Effector CD4-positive, alpha-beta T cell (primary cell): ENCODE measurements at places on chromosomes 11 and 22.

- no peak for DNase-seq
Measured at GRCh38 chr22:46064228-46064965, 85.9 kb upstream of the PPARA start.

DNA sequence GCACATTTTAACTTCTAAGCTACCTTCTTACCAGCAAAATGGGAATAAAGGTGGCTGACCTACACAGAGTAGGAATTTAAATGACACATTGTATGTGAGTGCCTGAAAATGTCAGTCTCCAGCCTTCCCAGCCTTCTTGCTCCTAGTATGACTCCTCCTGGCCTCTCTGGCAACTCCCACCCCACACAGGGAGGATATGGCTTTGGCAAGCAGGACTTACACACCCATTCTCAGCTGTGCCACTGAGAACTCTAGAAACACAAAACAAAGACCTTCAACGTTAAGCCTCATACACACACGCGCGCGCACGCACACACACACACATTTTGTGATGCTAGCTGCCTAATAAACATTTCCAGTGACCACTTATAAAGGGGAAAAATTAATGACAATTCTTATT lies 65.8 kb downstream of the PACSIN2 start:
- DNase-seq, result no peak

GRCh38 chr22:19841641-19842392 lies 12.9 kb downstream of the GNB1L start:
- DNase-seq, result no peak

DNA sequence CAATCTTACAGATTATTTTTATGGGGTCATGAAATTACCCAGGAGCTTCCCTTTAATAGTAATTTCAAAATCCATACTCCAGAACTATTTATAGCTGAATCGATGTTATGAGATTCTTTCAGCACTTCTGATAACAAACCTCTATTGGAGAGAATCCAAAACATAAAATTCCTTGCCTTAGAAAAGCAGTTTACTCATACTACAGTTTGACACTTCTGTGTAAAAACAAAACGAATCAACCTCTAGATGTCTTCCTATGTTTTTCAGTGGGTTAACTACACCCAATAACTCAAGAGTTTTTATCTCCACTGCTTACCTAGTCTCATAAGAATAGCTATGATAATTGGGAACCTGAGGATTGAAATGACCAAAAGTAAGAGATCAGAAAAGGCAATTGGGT lies 35.6 kb downstream of the KIF18A start:
- no peak for DNase-seq

DNA sequence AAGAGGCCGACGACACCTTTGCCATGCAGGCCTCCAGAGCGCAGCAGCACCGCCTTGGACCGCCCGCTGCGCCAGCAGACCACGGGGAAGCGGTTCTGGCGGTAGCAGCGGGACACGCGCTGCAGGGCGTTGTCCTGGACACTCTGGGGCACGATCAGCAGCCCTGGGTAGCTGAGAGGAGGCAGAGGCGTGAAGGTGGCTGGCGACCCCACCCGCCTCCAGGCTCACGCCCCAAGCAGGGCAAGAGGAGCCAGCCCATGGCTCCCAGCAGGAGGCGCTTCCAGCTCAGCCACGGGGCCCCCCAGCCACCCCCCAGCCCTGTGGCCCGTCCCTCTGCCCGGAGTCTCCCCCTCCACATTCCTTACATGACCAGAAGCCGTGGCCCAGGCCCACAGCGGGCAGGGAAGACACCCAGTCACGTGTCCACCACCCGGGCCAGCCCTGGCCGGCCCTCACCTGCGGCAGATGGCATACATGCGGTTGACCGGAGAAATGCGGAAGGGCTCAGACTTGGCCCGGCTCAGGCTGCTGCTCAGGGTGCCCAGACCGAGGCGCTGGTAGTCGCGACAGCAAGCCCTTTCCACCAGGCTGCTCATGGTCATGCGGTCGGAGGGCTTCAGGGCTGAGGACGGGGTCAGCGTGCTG lies 15.2 kb downstream of the SBF1 start:
- no peak for DNase-seq

DNA sequence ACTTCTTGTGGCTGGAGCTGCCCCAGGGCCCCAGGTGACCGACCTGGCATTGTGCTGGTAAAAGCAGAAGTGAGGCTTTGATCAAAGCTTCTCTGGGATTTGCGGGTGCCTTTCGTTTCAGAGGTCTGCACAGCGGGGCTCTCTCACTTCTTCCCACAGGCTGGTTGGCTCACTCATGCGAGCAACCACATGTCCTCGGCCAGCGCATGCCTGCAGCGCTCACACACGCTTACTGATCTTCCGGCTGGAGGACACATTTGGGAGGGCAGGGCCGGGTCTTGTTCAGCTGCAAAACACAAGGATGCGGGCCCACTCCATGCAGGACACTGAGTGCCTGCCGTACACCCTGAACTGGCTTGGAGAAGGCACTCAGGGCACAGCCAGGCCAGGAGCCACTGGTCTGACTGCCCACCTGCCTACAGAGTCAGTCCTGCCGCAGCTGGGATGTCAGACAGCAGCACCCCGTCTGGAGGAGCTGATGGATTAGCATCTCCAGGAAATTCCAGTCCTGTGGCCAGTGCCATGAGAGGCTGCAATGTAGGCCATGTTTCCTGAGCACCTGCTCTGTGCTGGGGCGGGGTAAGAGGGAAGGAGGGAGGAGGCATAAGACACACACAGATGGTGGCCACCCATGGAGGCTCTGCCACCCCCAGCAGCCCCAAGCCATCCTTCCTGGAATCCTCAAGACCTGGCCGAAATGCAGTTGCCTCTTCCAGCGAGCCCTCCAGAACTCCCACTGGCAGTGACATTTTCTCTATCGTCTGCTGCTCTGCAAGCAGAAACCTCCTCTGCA lies 1383.2 kb downstream of the BRD1 start:
- DNase-seq, result no peak

DNA sequence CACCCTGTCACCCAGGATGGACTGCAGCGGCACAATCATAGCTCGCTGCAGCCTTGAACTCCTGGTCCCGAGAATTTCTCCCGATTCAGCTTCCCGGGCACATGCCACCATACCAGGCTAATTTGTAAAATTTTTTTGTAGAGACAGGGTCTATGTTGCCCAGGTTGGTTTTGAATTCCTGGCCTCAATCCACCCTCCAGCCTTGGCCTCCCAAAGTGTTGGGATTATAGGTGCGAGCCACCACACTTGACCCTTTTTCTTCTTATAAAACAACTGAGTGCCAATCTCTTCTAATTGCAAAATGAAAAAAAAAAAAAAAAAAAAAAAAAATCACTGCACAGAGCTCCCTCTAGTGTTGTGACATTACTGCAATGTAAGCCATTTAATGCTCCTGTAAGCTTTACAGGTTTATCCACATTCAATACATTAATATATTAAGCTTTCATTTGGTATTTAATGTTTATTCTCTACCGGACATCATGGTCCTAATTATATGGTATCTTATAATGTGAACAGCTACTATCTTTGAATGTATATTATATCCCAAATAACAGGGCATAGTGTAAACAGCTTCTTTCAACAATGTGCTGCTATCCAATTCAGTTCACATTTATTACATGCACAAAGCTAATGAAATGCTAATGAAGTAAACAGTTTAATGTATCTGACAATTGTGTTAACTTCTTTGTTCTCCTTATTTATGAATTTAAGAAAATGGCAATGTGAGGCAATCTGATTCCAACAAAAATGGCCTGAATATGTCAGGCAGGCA lies 44.6 kb downstream of the COPB1 start:
- no peak for DNase-seq

GRCh38 chr11:70481625-70482528 lies 83.5 kb downstream of the CTTN start:
- no peak for DNase-seq

- no peak for DNase-seq
Measured at GRCh38 chr22:28112190-28112544, 193.1 kb upstream of the PITPNB start.

DNA sequence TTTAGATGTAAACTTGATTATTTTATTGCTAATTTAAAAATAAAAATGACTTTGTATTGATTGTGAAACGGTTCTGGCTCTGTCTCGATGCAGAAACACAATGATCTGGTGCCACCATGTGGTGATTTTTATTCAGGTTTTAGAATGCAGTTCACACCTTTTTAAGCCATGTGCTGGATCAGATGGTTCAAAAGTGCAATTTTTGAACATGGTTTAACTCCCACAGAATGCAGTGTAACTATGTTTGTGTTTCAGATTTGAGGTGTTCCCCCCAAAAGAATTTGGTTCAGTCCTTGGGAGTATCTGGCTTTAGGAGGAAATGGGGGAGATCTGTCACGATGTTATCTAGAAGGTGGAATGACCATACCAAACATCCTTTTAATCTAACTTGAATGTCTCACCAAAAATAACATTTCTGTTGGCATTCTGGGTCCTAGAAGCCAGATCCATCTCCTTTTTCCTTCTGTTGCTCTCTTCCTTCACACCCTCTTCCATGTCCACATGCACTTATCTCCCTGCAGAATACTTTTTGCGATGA lies 7.9 kb downstream of the MRPL16 start:
- peak; percentile 49 for DNase-seq

- no peak for DNase-seq
Measured at GRCh38 chr11:112160091-112160848, 3.6 kb downstream of the IL18 start.

- no peak for DNase-seq
Measured at GRCh38 chr11:16114978-16115871, 241.1 kb downstream of the SOX6 start.

GRCh38 chr11:76077575-76078150 lies 128.6 kb downstream of the WNT11 start:
- DNase-seq, result no peak

DNA sequence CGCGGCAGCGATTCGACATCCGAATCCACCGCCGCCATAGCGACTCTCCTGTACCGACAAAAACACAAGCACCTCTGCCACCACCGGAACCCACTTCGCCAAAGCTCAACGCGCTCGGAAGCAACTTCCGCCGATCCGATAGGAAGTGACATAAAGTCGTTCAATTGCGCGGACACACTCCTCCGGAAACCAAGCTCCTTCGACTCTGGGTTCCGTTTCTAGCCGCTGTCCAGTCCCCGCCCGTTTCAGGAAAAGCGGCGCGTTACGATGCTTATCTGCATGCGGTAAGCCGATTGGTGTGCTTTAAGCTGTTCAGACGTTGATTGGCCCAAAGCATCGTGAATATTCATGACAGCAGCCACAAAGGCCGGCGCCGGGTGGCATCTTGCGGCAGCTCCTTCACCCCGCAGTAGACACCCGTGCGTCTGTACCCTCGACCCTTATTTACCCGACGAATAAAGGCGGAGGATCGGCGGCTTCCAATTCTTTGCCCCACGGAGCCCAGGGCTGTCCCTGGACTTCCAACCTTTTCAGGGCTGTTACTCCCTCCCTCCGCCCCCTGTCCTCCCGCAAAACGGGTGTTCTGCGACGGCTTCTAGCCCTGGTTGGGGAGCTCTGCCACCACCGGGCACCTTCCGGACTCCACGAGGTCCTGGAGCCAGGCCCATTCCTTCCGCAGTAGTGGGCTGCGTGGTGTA lies at the start of gene TUT1:
Gene TUT1, minus strand, starts transcription at position 76 of the 698 bp plus-strand sequence. Its CDS starts 38 bp downstream, at position 38.
- DNase-seq, result peak; percentile 94

GRCh38 chr11:87861030-87861429 lies 314.2 kb downstream of the RAB38 start:
- no peak for DNase-seq

DNA sequence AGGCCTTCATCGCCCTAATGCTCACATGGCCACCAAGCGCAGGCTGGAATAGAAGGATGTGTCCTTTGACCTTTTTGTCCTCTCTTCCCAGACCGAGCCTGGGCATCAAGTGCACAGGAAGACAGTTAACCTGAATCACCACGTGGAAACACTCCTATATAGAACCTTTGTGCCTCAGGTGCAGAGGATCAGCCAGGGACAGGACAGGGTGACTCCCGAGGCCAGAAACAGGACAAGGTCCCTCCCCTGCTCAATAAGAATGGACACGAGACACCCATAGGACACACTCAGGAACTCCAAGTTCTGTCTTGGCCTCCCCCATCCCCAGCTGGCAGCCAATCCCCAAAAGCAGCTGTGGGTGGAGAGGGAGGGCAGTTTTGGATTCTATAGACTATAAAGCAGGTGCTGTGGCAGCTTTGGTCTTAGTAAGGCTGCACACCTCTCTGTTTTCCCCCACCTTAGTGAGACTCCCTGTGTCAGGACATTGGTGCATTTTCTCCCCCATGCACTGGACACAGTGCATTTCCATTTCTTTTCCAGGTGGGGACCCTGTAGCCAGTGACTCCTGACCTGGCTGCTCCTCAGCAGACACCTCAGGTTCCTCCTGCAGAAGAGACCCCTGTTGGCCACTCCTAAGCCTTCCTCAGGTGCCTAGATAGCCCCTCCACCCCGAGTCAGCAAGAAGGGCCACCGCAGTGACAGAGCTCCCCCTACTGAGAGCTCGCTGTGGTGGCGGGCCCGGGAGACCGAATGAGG lies 43.6 kb upstream of the POU2AF1 start:
- peak; percentile 24 for DNase-seq

GRCh38 chr22:20089977-20090729 lies 10.1 kb downstream of the DGCR8 start:
- DNase-seq, result no peak

- no peak for DNase-seq
Measured at GRCh38 chr11:123060277-123061000, 1.5 kb downstream of the HSPA8 start.

GRCh38 chr11:128424851-128425285 lies 162.5 kb downstream of the ETS1 start:
- DNase-seq, result no peak

GRCh38 chr11:103959279-103959942 lies 77.0 kb upstream of the DDI1 start:
- DNase-seq, result no peak

DNA sequence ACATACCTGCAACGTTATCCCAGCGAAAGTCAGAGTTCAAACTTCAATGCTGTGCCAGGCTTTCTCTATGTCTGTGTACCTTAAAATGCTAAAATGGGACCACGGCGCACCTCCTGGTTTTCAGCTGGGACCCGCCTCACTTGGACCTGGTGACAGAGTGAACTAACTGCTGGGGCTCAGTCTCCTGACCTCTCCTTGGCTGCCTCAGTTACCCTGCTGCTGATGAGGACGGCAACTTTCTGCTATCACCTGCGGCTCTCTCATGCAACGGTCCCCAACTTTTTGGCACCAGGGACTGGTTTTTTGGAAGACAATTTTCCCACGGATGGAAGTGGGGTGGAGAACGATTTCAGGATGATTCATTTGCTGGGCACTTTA lies 402.8 kb downstream of the BRD1 start:
- DNase-seq, result no peak
